ENCODE measurements at places on chromosomes 4 and X. TPM values are rescaled to one million over a fixed set of nuclear protein-coding genes. Genes with fewer than 3 reads are reported as not detected.

SAGE1 gene
- not detected for total RNA-seq

GRCh38 chr4:181173046-181173445, 1070.2 kb upstream of the TENM3 start:
- no peak for DNase-seq

NDST4 gene
- total RNA-seq: not detected

GRCh38 chr4:60216752-60217151, 983.4 kb upstream of the ADGRL3 start:
- DNase-seq: no peak

- DNase-seq: no peak
Observed at GRCh38 chr4:126262665-126263064, 947.9 kb downstream of the FAT4 start.

USP17L22 gene
- not detected for total RNA-seq

ZNF711 gene
- total RNA-seq: 0.27 TPM

GRCh38 chr4:109395694-109396093, 37.9 kb upstream of the SEC24B start:
- no peak for DNase-seq

DNA sequence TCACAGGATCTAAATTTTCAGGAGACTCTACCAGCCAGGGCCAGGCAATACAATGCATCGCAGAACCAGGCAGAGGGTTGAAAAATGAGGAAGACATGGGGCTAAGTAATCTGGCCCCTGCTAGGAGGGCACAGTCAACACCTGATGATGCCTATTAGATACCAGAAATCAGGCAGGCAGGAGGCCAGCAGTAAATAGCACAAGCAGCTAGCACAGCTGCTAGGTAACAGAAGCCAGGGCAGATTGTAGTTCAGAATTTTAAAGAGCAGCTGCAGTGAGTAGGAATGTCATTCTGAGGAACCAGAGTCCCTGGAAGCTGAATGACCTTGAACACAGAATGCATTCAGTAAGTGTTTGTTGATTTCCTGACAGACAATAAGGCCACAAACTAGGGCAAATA, 38.8 kb upstream of the TRPC5OS start:
- no peak for DNase-seq

GABRG1 gene
- not detected for total RNA-seq

All from Right ventricle myocardium inferior (tissue), 1 donor.